ENCODE measurements at places on chromosomes 4 and X. TPM values are rescaled to one million over a fixed set of nuclear protein-coding genes. Genes with fewer than 3 reads are reported as not detected.

The ACOX3 gene
- 56.1 TPM for total RNA-seq

The RTL3 gene
- total RNA-seq, result 0.16 TPM

The DSPP gene
- 0.05 TPM for total RNA-seq

The PDGFRA gene
- total RNA-seq, result 158 TPM

The BST1 gene
- 4.9 TPM for total RNA-seq

The GAGE1 gene
- total RNA-seq, result not detected

The SPP1 gene
- total RNA-seq, result 189 TPM

The CLTRN gene
- total RNA-seq, result 2.4 TPM

The CYTL1 gene
- 12.9 TPM for total RNA-seq

The NRK gene
- total RNA-seq, result 40.8 TPM

The VEGFC gene
- total RNA-seq, result 10.6 TPM

The ADH1C gene
- 1.3 TPM for total RNA-seq

The SPANXD gene
- not detected for total RNA-seq

The KLF8 gene
- total RNA-seq, result 11.3 TPM

The DGKK gene
- 0.16 TPM for total RNA-seq

The SERPINA7 gene
- total RNA-seq, result not detected

The MGAT4D gene
- total RNA-seq, result not detected

The TEX11 gene
- 0.33 TPM for total RNA-seq

The SSX3 gene
- total RNA-seq, result not detected

The NEUROG2 gene
- 8.2 TPM for total RNA-seq

The FGF13 gene
- total RNA-seq, result 42.1 TPM

The CXXC4 gene
- 60.7 TPM for total RNA-seq

The TCEAL7 gene
- 71.6 TPM for total RNA-seq

The LRP2BP gene
- total RNA-seq, result 9.7 TPM

The PSAPL1 gene
- 0.05 TPM for total RNA-seq

The SGMS2 gene
- total RNA-seq, result 34.6 TPM

The ZC4H2 gene
- 22.8 TPM for total RNA-seq

The TCEAL6 gene
- total RNA-seq, result 3.2 TPM

The RIPPLY1 gene
- total RNA-seq, result not detected

The GLRA2 gene
- 13.6 TPM for total RNA-seq

The LARP1B gene
- total RNA-seq, result 44.8 TPM

The RASGEF1B gene
- 140 TPM for total RNA-seq

The PNMA3 gene
- 11.4 TPM for total RNA-seq

The NAA11 gene
- total RNA-seq, result not detected

The SRPK3 gene
- total RNA-seq, result 6.9 TPM

The TBC1D19 gene
- total RNA-seq, result 69.2 TPM

The PRDM5 gene
- total RNA-seq, result 57.6 TPM

The CT55 gene
- not detected for total RNA-seq

The C4orf54 gene
- 10.6 TPM for total RNA-seq

The TRPC5OS gene
- 0.22 TPM for total RNA-seq

The LANCL3 gene
- total RNA-seq, result 2.5 TPM

The CLNK gene
- total RNA-seq, result 0.16 TPM

The FAT4 gene
- total RNA-seq, result 96.9 TPM

The C4orf51 gene
- not detected for total RNA-seq

The NPFFR2 gene
- total RNA-seq, result 3.2 TPM

The TENT5D gene
- not detected for total RNA-seq

The SPIN4 gene
- 21.0 TPM for total RNA-seq

The MAGEA1 gene
- total RNA-seq, result not detected

Data from camera-type eye (tissue), 1 donor.